MM.1S (cell line): ENCODE measurements at places on chromosomes 3 and 15.

DNA sequence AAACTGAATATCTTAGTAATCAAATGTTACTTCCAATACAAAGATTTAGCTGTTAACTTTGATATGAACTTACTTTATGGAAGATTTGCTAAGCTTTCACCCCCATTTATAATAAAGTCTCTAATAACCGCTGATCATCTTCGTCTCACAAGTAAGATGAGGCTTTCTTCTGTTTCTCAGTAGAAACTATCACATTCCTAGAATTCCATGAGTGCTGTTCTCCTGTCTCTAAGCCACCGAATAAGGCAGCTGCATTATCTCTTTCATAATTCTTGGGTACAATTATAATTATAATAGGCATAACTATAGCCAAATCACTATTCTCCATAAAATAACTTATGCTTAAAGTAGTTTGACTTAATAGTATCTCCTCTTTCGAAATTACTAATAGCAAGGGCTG lies 18.3 kb upstream of the SETMAR start:
- no peak for DNase-seq

DNA sequence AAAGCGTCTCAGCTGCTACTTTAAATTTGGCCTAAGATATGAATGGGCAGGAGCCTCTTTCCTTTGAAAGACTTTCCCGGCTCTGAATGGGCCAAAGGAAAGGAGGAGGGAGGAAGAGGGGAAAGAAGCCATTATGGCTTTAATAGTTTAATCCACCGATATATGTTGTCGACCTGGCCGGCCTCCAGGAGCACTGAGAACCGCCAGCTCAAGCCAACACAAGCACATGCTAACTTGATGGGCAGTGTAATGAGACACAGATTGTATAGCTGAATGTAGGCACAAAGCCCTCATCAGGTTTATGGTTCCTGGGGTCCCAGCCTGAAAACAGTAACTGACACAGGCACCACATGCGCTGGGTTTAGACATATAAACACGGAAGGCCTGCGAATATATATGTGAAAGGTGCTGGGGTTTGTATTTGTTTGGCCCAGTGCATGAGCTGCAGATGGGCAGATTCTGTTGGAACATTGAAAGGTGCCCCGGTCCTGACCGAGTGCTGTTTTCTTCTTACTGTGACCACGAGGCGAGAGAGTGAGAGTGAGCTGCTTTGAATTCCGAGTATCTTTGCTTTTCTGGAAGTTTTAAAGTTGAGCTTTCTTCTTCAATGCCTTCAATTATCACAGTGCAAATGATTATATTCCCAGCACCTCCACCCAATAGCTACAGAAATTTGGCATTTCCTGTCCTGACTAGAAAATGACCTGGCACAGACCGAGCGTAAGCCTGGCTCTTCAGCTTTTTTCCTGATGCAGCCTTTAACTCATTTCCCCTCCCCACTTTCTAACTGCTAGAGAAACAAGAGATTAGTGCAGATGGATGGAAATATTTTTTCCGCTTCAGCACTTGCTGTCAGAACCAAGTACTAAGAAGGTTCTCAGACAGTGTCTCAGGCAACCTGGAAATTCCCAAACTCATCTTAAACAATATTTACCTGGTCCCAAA lies 267.3 kb downstream of the RORA start:
- no peak for DNase-seq

DNA sequence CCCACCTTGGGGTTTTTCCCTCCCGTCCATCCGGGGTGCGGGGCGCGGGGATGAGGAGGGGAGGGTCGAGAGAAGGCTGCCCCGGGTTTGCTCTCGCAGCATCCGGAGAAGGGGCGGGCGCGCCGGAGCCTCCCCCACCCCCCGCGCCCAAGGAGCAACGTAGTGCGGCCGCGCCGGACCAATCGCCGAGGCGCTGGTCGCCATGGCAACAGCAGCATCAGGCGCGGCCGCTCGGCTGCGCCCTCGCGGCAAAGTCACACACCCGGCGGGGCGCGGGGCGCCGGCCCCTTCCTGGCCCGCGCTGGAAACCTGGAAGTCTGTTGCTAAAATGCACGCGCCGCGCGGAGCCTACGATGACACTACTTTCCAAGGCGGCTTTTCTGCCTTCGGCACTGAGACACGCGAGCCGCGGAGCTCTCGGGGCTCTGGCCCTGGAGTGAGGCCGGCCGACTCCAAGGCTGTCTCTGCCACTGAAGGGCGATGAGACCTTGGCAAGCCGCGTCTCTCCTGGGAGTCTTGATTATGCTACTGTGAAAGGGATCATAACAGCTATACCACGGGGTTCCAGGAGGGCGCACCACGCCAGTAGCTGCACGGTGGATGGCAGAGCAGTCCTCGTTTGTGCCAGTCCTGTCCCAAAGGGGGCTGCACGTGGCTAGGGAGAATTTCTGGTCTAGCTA lies at the start of gene IQSEC1:
Gene IQSEC1 (minus strand): TSS at position 104 of the 680 bp plus-strand sequence. CDS start 415 bp downstream, outside the sequence.
- DNase-seq = peak; percentile 79

DNA sequence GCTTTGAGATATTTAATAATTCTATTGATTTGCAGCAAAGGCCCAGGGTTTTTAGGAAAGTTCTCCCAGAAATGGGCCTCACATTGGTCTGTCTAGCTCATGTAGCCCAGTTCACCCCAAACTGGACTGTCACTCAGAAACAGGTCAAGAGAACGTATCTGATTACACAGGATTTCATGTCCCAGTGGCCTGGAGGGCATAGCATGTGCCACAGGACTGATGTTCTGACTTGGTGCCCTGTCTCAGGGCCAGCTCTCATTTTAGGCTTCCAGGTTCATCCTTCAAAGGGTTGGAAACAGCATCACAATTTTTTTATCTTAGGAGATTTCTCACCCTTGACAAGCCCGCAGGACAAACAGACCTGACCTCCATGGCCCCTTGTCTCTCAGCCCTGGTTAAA lies 398.4 kb upstream of the AZI2 start:
- no peak for DNase-seq

DNA sequence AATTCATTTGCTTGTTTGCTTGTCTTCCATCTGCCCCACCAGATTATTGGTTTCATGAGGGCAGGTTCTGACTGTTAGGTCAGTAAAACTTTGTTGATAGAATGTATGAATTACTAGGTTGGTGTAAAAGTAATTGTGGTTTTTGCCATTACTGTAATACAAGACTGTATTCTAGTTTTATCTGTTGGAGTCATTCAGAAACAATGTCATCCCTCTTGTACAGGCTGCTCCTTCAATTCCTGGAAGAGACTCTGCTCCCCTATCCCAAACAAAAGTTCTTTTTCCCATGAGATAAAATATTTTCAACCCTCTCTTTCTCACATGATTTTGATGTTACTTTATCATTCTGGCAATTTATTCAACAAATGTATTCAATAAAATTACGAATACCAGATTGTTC lies 115.0 kb downstream of the CHST2 start:
- no peak for DNase-seq

- DNase-seq = peak; percentile 36
Observed at GRCh38 chr3:180408654-180409053, 193.3 kb upstream of the TTC14 start.

- no peak for DNase-seq
Observed at GRCh38 chr3:172519740-172520139, 3.5 kb downstream of the TNFSF10 start.

DNA sequence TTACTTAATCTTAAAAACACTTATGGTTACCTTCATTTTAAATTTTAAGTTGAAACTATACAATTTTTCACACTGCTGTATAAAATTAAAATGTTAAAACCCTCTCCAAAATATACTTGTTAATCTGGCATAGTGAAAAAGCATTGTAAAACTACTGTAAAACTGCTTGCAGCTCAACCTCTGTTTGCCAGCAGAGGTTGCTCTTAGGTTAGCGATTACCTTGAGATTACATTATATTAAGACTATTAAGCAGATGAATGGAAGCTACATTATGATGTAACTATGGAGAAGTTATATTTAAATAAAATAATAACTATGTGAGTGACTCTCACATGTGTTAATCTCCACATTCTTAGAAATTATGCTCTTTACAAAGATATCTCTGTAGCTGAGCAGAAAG lies 143.6 kb upstream of the SLITRK3 start:
- DNase-seq = peak; percentile 62

GRCh38 chr3:189586941-189587663 lies 44.1 kb upstream of the TP63 start:
- DNase-seq = no peak

DNA sequence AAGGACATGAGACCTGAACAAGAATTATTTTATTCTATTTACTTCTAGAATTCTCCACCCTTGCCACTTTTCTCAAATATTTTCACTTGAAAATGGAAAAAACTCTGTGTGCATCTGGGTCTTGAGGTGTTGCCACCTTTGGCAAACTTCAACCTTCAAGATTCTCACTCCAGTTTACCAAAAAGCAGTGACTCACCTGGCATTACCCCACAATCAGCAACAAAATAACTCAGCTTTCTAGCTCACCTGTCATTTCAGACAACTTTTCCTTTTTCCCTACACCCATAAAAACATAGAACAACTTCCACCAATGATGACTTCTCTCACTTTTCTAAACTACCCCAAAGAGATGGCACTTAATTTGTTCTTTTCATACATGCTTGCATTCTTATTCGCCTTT lies 115.8 kb downstream of the DUT start:
- no peak for DNase-seq

DNA sequence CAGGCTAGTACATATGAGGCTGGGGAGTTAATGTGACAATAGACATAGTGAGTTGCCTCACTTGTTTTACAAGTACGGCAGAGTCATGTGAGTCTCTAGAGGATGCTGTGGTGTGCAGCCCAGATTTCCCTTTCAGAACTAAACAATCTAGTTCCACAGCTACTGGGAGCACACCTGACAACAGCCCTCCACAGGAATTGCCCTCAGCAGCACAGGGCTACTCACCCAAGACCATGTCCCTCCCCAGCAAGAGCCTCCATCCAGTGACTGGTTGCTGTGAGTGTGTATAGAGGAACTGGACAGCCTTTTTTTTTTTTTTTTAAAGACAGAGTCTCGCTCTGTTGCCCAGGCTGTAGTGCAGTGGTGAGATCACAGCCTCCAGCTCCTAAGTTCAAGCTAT lies 40.2 kb upstream of the UBE2E2 start:
- peak; percentile 88 for DNase-seq

- DNase-seq = no peak
Observed at GRCh38 chr3:69499422-69499821, 113.5 kb upstream of the FRMD4B start.

DNA sequence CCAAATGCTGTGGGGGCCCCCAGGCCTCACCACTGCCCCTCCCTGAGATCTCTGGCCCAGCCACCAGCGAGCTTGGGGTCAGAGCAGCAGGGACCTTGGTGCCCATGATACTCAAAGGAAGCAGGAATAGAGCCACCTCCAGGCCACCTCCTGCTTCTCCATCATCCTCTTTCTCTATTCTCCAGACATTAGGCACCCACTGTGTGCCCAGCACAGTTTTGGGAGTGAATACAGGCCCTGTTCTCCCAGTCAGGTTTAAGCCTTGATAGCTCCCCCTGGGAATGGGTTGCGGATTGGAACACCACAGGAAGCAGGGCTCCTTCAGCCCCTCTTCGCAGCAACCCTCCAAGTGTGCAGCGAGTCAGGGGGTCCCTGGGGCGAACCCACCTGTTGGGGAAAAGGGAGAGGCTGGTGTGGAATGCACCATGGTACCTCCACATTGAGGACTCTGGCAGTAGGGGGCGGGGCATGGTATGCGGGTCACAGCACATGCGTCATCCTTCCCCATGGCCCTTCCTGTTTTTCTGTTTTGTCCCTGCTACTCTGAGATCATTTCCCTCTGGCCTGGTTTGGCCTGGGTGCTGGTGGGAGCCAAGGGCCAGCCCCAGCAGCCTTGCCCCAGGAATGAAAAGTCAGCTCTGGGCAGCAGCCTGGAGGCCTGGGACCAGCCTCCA lies 14.2 kb upstream of the SEMA3B start:
- DNase-seq = no peak

- no peak for DNase-seq
Observed at GRCh38 chr3:10232137-10232536, 16.1 kb upstream of the TATDN2 start.

- no peak for DNase-seq
Observed at GRCh38 chr15:84937144-84937543, 44.5 kb upstream of the PDE8A start.

GRCh38 chr3:45170096-45170495 lies 23.9 kb upstream of the CDCP1 start:
- DNase-seq = no peak

GRCh38 chr3:133991637-133992036 lies 38.1 kb downstream of the SLCO2A1 start:
- peak; percentile 19 for DNase-seq

GRCh38 chr3:190089711-190090110 lies 31.0 kb downstream of the P3H2 start:
- DNase-seq = no peak

DNA sequence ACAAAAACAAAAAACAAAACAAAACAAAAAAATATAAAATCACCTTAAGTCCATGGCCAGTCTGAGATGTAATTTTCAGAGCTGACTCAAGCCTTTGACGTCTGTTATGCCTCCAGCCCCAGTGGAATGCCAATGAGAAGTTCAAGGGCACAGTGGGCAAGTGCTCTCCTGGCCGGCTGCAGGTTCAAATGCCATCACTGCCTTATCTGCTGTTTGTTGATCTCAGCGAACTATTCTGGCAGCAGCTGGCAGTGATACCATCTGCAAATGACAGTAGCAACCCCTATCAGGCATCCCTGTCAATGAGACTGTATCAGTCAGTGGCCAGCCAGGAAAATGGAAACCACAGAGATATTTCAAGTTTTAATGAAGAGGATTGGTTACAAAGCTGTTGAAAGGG lies 10.8 kb upstream of the PDE8A start:
- DNase-seq = no peak

GRCh38 chr3:24475925-24476324 lies 18.7 kb downstream of the THRB start:
- no peak for DNase-seq

- no peak for DNase-seq
Observed at GRCh38 chr3:132433121-132433520, 15.8 kb downstream of the DNAJC13 start.

DNA sequence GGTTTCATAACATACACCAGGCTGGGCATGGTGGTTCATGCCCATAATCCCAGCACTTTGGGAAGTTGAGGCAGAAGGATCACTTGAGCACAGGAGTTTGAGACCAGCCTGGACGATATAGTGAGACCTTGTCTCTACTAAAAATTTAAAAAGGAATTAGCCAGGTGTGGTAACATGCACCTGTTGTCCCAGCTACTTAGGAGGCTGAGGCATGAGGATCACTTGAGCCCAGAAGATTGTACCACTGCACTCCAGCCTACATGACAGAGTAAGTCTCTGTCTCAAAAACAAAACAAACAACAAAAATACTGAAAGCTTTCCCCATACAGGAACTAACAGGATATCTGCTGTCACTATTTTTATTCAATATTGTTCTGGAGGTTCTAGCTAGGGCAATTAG lies 20.9 kb downstream of the GREM1 start:
- DNase-seq = no peak

DNA sequence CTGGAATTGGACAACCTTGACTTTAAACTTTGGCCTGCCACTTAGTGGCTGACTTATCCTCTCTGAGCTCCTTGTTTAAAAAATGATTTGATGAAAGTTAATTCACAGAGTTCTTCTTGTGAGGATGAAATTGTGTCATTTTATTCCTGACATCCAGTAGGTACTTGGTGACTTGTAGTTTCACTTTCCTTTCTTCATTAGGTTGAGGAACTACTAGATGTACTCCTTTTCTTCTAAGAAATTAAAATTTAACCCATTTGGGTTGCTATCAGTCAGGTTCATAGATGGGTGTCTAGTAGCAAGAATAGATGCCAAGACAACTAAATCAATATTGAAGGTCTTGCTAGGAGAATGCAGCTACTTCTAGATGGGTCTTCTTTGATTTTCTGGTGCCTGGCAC lies 5.2 kb downstream of the NR1D2 start:
- peak; percentile 67 for DNase-seq

- DNase-seq = peak; percentile 37
Observed at GRCh38 chr3:10286596-10287295, 6.0 kb downstream of the GHRL start.
